ENCODE measurements at places on chromosomes 13 and 19.

DNA sequence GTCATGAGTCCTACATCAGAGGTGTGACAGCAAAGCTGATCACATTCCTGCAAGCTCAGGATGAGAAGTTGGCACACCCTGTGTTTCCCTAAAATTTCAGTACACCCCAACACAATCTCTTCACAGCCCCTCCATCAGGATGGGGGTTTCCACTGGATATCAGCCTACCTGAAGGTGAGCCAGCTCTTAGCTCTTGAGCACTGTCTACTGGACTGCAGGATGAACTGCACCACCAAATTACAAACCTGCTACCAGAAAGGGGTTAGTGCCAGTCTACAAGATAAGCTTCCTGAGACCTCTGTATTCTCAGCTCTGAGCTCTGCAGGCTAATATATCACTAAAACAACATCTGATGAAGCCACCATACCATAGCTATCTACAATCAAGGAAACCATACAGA lies 1616.2 kb upstream of the SPRY2 start:
- DNase-seq, result no peak

DNA sequence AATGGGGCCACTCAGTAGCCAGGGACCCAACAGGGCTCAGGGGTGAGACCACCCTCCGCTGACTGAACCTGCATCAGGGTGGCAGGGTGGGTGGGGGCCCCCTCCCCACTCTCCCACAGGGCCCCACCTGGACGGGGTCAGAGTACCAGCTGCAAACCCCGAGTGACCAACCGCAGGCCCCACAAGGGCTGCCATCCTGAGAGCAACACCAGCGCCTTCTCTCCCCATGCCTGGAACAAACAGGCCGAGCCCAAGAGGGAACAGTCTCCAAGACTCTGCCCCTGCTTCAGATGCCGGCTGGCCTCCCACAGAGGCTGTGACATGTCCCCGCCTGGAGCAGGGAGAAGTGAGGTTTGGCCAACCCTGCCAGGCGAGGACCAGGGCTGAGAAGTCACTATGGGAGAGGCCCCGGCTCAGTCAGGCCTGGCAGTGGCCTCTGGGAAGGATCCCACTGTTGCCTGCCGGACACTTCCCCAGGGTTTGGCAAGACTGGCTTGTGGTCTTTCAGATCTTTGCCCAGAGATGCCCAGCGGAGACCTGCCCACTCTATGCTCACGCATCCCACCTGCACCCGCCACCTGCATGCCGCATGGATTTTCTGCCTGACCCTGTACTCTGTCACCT lies 27.2 kb downstream of the MPND start:
- no peak for DNase-seq

DNA sequence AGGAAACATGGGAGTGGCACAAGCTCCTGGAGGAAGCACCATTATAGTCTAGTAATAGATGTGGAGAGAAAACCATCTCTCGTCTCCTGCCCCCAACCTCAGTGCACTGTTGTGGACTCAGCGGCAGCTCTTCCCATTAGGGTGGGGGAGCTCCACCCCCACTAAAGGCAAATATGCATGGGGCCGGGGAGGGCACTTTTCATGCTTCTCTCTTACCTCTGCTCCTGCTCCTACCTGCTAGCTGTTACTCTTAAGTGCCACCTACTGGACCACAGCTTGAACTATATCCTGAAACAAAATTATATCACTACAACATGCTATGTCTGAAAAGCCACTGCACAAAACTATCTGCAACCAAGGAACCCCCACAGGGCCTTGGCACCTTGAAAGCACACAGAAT lies 112.6 kb upstream of the DACH1 start:
- no peak for DNase-seq

DNA sequence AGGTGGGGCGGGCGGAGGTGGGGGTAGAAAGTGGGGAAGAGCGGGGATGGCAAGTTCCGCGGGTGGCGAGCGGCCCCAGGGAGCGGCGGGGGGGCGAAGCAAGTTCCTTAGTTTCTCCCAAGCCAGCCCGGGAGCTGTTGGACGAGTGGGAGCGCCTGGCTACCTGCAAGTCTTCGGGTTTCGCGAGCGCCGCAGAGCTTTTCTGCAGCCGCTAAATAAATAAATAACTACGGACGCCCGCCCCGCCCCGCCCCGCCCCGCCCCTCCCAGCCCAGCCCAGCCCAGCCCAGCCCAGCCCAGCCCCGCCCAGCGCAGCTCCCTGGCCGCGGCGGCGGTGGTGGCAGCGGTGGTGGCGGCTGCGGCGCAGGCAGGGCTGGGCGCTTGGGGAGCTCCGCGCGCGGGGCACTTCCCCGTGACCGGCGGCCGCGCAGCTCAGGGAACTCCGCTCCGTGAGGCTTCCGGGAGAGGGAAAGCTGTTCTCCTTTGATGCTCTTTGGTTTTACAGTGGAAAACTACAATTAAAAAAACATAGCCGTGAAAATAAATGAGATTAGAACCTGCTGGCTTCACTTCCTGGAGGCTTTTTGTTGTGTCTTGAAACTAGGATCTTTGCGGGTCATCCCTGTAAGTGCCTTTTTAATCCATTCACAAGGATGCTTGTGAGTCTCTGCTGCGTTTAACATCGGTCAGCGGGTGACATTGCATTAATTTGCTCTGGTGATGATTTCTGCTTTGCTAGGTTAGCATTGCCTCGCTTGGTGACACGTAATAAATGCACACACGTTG lies at the start of gene UBE2L5:
Gene UBE2L5, plus strand, starts transcription at position 440 of the 786 bp plus-strand sequence. CDS start 5,498 bp downstream, outside the sequence.
- DNase-seq, result peak; percentile 54

GRCh38 chr13:110731072-110731471 lies 17.6 kb downstream of the ING1 start:
- DNase-seq, result no peak

DNA sequence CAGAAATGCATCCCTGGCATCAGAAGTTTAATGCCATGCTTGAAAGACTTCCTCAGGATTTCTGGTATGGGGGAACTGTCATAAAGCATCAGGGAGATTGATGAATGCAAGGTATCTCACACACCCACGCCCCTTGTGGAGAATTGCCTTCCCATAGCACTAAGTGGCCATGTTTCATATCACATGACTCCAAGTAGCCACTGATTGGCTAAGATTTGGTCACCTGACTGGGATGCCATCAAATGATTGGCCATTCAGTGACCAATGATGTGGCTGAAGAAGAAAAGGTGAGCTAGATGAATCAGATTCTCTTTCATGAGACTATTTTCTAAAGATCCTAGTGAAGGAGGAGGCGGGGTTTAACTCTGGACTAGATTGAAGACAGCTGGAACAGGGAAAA lies 7.3 kb downstream of the KLK8 start:
- no peak for DNase-seq

DNA sequence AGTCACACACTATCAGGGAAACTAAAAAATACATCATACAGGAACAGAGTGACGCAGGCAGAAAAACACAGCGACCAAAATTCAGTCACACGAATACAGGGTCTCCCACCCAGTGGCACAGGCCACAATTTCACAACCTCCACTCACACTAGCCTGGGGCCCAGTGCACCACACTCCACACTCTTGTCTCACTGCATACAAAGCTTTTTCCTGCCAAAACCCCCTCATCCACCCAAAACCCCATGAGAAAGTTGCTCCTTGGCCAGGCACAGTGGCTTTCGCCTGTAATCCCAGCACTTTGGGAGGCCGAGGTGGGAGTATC lies 1.2 kb downstream of the S1PR5 start:
- DNase-seq, result no peak

- DNase-seq, result no peak
Observed at GRCh38 chr19:46442808-46443450, 14.2 kb upstream of the PNMA8C start.
